ENCODE measurements at places on chromosomes 6 and 20.

GRCh38 chr6:133435065-133435728 is 194.0 kb downstream of the EYA4 start:
- no peak for DNase-seq

DNA sequence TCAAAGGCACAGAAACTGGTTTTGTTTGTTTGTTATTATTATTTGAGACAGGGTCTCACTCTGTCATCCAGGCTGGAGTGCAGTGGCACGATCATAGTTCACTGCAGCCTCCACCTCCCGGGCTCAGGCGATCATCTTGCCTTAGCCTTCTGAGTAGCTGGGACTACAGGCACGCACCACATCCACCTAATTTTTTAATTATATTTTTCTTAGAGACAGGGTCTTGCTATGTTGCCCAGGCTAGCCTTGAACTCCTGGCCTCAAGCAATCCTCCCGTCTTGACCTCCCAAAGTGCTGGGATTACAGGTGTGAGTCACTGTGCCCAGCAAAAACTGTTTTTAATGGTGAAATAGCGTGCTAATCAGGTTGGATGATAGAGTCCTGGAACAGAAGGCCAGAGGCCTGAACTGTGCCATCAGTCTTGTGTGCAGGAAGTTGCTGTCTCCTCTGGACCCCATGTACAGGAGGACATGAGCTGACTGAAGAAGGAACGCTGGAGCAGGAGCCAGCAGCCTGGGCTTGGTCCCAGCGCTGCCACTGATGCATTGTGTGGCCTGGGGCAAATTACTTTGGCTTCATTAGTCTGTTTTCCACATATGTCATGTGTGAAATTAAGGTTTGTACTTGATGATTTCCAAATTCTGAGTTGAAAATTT is 4.9 kb downstream of the TM9SF4 start:
- no peak for DNase-seq

DNA sequence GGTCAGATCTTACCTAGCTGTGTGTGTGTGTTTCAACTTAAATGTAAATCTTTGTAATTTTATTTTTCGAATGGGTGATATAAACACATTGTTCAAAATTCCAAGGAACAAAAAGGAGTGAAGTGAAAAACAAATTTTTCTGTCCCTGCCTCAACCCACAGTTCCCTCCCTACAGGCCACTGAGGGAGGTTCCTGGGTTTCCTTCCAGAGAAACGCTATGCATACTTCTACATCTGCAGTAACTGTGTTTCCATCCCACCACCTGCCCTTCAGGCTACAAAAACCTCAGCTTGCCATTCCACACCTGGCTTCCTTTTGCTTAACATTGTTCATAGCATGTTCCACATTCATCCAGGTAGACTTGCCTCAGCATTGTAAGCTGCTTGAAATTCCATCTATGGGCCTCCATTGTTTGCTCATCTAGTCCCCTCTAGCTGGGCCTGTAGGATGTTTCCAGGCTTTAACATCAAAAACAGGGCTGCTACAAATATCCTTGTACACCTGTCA is 12.0 kb downstream of the ANGPT4 start:
- no peak for DNase-seq

DNA sequence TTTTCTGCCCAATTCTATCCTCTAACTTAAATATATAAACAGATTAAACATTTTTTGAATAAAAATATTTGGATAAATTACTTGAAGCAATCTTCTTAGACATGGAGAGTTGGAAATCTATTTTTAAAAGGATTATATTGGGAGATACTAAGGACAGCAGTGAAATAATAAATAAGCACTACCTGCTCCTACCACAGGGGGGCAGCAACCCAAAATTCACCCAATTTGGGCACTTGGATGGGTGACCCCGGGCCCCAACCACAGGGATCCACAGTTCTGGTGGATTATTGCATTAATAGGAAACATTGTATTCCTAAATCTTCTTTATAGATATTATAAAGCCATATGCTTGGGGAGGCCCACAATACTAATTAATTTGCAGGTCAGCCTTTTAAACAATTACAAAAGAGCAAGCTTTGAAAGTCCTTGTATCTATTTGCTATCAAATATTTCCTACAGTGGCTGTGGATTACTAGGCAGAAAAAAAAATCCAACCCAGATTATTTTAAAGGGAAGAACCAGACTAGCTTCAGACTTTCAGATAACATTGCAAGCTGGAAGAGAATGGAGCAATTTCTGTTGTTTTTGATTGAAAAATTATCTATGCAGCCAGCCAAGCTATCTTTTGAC is 66.4 kb upstream of the PDE10A start:
- no peak for DNase-seq

DNA sequence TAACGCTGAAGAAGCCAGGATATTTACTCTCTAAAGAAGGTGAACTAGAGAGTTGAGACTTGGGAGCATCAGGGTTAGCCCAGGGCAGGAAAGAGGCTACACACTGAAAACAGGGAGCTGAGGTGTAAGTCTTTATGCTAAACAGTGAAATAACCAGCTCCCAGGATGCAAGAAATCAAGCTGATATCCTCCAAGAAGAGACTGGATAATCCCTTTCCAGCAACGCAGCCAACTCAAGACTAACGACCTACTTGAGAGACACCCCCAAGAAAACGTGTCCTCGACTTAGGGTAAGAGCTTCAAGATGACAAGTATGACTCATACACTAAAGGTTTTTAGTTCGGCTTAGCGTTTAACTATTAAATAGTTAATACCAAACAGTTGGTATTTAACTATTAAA is 202.2 kb downstream of the TASP1 start:
- DNase-seq: no peak

DNA sequence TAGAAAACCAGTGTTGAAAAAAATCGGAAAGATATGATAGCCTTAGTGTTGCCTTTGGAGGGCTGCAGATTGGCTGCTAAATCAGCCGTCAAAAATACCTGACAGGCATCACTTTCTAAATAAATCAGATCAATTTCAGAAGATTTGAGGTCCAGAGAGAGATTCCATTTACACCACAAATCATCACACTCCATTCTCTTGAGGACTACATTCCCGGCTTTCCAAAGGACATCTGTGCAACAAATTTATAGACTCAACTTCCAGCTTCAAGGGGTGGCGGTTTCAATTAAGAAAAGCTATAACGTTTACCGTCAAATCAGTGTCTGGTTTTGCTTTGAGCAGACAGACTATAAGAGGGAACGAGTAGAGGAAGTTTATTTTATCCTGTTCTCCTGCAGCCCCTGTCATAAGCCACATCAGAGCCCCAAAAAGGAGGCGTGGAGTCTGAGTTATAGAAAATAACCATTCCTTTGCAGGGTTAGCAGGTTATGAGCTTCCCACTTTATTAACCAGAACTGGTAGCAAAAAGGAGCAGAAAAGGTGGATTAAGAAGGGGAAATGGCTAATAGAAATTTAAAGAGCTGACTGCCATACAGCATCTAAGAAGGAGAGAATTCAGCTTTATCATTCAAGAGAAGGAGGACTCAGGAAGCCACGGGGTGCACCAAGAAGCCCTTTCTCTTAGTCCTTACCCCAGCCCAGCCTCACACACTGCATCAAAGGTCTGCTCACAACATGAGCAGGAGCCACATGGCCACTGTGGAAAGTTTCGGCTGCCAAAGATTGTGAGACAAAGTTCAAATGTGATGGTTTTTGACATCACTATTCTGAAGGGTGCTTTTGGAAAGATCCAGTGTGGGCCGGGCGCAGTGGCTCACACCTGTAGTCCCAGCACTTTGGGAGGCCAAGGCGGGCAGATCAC is 12.9 kb upstream of the UQCC2 start:
- DNase-seq: no peak

DNA sequence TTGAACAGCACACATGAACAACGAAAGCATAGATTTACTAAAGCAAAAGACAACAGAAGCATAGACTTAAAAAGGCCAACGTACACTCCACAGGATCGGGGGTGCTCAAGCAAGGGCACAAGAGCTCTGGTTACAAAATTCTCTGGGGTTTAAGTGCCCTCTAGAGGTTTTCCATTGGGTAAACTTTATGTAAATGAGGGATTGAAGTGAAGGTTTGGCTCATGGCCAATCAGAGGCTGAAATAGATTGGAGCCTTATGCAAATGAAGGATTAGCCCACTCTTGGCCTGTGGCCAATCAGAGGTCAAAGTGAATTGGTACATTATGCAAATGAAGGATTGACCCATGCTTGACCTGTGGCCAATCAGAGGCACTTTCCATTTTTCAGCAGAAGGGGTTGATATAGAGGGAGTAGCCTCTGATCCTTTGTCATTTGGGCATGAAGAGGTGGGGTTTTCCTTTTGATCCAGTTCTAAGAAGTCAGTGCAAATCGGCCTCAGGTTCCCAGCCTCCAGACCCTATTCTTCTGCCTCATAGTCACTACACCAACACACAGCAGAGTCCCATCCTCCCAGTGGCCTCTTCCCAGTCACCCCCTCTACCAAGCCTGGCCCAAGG is 244.9 kb downstream of the THBS2 start:
- no peak for DNase-seq

DNA sequence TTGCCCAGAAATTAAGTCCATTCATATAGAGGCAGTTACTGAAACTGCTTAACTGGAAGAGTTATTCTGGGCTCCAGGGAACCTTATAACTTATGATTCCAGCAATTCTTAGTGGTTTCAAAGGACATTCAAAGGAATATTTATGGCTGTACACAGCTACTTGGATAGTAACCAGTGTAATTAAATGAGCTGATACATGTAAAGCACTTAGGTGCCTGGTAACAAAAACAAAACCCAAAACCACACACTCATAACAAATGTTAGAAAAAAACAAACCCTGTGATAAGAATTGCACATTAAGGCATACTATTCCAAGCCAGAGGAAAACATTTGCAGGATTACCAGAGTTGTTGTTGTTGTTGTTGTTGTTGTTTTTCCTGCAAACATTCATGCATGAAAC is 51.5 kb downstream of the STK4 start:
- DNase-seq: no peak

DNA sequence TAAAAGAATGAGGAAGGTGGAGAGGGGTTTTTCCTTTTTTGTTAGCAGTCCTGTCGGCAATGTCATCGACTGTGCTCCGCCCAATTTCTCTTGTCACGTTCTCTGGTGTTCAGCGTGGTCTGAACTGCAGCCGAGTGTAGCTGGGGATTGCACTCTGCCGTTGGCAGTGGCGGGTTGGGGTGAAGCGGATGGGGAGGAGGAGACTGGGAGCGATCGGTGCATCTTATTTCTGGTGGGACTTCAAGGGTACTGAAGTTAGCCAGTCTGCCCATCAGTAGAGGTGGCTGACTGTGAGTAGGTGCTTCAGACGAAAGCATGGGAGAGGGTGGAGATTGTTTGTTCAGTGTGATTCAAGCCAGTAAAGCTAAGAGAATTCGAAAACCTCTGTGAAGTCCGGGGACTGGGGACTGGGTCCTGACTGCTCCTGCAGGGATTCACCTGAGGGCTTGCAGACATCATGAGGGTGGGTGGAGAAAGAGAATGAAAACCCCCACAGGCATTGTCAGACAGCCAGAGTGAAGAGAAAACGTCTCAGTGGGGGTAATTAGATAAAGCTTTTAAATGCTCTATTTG is 5.1 kb downstream of the RREB1 start:
- DNase-seq: no peak

- no peak for DNase-seq
Observed at GRCh38 chr6:63864671-63865318, 229.2 kb downstream of the PHF3 start.

Measured in AG09309 (cell line).